ENCODE measurements at places on chromosomes 2 and 18.

- DNase-seq, result no peak
These were observed 182.1 kb downstream of the ANKRD30B start for GRCh38 chr18:14930076-14930475.

DNA sequence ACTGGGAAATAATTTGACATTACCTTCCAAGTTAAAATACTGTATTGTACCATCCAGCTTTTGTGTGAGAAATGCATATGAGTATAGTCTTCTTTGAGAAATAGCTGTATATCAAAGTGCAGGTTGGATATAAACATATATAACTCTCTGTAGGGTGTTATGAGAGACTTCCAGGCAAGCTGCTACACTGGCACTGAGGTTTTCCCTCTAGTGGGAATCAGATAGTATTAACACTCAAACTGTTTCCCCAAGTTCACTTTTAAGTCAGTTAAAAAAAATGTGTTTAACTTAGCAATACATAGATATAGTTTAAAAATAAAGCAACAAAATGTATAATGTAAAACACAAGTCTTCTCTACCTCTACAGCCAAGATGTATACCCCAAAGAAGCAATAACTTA, 368.4 kb upstream of the SLC8A1 start:
- DNase-seq, result no peak

- DNase-seq, result no peak
These were observed 172.5 kb downstream of the MAIP1 start for GRCh38 chr2:200127848-200128247.

GRCh38 chr2:129863350-129863749, 116.1 kb upstream of the RAB6C start:
- DNase-seq, result no peak

- DNase-seq, result no peak
These were observed 484.7 kb downstream of the BCL11A start for GRCh38 chr2:60068755-60069154.

GRCh38 chr2:235614176-235614860, 120.5 kb downstream of the AGAP1 start:
- no peak for DNase-seq

- DNase-seq, result no peak
These were observed 159.4 kb downstream of the AGPS start for GRCh38 chr2:177551989-177552421.

DNA sequence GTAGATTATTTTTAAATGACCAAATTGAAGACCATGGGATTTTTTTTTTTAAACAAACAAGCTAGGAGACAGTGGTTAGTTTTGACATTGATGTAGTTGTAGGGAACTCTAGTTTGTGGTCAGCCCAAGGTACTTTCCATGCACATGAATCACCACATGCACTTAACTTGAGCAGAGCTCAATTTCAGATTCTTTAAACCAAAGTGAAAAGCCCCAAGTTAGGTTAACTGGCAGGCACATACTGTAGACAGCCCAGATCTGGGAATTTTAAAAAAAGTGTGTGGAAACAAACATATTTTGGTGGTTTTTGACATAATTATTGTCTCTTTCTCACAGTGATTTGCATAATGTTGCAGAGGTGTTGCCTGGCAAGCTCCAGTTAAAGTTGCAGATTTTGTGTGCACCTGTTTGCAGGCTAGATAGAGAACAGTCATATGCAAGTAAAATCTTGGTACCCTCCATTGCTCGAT, 88.4 kb downstream of the BCL2L11 start:
- DNase-seq, result peak; percentile 70

DNA sequence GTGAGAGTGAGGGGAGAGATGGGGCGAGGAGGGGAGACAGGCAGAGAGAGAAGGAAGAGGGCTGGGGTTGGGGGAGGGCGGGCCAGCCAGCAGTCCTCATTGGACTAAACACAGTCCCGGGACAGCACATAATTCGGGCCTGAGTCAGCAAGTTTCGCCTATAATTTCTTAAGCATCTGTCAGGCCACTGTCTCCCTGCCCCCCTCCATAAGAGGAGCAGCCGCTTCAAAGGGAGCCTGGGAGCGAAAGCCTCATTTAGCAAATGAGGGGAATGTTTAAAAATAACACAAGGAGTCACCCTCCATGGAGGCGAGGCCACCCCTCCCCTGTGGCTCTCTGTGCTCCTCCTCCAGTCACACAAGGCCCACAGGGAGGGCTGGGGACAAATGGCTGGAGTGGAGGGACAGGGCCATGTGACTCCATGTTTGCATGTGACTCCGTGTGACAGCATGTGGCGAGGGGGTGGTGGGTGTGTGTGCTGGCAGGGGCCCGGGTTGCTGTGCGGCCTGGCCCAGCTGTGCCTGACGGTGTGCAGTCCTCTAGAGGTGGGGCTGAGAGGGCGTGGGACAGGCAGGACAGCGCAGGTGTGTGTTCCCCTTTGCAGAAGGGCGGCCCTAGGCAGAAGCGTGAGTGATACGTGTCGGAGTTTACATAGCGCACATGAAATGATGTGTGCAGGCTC, 162.4 kb downstream of the CELF4 start:
- DNase-seq, result no peak

- DNase-seq, result no peak
These were observed 390.7 kb upstream of the TMEFF2 start for GRCh38 chr2:192585418-192585817.

DNA sequence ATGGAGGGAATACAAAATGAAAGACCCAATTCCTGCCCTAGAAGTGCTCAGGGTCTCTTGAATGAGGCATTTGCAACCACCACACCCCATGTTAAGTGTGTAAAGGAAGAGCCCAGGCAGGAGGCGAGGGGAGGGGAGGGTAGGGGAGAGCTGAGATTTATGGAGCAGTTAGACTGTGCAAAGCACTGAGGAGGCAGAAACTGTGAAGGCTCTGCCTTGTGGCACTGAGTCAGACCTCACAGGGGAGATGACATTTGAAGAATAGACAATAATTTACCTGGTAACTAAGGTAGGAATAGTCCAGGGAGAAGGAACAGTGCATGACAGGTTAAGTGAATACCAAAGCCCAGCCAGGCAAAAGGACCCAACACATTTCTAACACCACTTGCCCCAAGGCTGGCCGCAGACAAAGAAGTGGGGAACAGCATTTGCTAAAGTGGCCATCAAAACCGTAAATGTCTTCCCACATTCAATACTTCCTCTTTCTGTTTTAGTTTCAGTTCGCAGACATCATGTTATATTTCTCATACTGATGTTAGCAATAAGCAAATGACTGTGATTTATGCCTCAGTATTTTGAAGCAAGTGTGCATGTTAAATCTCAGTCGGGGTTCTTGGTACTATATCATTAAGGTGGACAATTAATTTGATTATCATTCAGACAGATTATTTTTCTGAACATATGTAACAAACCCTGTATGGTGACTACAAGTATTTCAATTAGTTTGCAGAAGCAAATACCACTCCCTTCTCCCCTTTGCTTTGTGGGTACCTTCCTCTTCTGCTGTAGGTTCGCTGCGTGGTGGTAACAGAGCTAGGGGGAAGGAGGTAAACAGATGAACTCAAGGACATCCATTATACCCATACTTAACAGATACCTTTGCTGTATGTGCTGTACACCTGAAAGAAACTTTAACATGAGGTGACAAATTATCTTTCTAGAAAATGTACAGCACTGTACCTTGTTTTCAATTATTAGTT, 27.5 kb downstream of the CDH20 start:
- DNase-seq, result peak; percentile 1

DNA sequence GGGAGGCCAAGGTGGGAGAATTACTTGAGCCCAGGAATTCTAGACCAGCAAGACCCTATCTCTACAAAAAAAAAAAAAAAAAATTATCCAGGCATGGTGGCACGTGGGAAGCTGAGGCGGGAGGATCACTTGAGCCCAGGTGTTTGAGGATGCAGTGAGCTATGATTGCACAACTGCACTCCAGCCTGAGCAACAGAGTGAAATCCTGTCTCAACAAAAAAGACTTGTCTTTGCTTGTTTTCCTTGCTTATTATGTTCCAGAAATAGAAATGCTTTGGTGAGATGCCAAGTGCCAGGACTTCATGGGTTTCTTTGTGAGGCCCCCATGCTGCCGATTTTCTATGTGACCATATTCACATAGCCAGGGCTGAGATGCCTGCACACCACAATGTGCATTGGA, 9.0 kb downstream of the DCDC2C start:
- DNase-seq, result no peak

- DNase-seq, result no peak
These were observed 208.0 kb downstream of the SRBD1 start for GRCh38 chr2:45403036-45403435.

- DNase-seq, result no peak
These were observed 103.7 kb downstream of the BIN1 start for GRCh38 chr2:127003070-127003800.

DNA sequence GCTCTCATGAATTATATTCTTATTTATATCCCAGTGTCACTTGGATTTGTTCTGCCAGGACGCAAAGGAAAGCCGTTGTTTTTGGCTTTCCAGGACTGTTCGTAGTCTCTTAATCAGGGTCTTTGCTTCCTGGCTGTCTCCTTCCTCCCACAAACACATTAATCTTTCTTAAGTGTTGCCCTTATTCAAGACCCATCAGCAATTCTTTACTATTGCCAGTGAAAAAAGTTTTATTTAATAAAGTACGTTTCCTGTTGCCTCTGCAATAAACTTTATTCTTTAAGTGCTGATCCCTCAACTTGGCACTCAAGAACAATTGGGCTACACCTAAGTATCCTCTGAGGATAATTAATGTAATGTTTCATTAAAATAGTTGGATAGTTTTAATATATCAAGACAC, 68.3 kb upstream of the CYP20A1 start:
- no peak for DNase-seq

- DNase-seq, result no peak
These were observed 133.1 kb downstream of the DYSF start for GRCh38 chr2:71586471-71586870.

DNA sequence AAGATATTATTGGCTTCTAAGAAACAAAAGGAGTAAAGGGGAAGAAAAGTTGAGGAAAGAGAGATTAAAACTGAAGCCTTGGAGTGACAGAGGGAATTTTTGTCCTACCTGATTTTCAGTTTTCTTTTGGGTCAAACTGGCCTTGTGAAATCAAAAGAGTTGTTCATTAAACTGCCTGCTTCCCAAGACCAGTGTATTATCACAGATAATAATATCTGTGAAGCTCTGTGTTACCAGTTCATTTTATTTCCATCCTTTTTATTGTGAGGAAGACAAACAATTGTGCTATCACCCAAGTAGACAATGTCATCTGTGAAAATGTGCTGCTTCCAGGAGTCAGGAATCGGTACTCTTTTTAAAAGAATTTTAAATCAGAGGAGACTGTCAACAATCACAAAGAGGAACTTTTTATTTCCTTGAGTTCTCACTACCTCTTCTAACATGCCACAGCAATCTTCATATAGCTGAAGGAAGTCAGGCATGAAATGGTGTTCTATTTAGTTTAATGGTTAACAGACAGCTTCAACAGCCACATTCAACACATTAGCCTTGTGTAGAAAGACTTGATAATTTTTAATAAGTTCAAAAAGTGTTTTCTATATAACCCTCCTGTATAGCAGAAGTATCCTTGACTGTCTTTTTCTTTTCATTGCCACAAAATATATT, 554.8 kb downstream of the PIK3C3 start:
- DNase-seq, result no peak

- no peak for DNase-seq
These were observed 3.2 kb downstream of the CRYBA2 start for GRCh38 chr2:218990052-218990451.

DNA sequence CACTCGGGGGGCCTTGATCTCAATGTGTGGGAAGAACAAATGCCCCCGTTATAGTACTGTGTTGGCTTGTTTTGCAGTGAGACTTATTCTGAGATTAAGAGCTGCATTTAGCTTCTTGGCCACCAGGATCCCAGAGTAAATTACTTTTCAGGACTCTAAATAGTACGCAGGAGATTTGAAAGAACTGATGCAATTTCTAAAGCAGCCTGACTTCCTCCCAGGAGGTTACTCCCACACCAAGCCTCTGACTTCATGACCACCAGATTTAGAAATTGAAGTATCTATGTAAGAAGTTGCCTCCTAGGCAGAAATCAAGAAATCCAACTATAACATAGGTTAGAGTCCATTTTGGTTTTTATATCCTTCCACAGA, 67.0 kb downstream of the FEZ2 start:
- DNase-seq, result no peak

DNA sequence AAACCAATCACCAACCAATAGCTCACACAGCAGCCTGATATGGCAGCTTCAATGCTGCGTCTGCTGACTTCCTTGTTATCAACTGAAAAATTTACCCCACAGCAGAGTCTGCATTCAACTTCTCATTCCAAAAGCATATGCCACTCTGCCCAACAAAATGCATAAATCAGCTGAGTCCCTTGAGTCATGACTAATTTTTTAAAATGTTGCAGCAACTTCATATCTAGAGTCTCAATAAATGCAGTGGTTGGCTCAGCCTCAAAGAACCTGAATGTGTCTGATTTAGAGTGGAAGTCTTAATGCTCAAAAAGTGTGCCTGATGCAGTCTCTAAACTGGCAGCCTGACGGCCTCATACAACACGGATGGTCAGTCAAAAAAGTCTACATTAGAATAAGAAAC, 46.5 kb downstream of the FARSB start:
- no peak for DNase-seq

All from activated CD4-positive, alpha-beta T cell treated with anti-CD3 and anti-CD28 coated beads, Interleukin-2, Interleukin-6, amounts not matched to agents 100 ng/mL and 50 ng/mL, durations not matched to agents 16 hours and 8 hours (primary cell).